Stimulated activated CD4-positive, alpha-beta T cell treated with anti-CD3 and anti-CD28 coated beads, Interleukin-12 subunit alpha, Interleukin-12 subunit beta, amount 100 ng/mL, for 4 hours (primary cell): ENCODE measurements at places on chromosomes 12 and 14.

DNA sequence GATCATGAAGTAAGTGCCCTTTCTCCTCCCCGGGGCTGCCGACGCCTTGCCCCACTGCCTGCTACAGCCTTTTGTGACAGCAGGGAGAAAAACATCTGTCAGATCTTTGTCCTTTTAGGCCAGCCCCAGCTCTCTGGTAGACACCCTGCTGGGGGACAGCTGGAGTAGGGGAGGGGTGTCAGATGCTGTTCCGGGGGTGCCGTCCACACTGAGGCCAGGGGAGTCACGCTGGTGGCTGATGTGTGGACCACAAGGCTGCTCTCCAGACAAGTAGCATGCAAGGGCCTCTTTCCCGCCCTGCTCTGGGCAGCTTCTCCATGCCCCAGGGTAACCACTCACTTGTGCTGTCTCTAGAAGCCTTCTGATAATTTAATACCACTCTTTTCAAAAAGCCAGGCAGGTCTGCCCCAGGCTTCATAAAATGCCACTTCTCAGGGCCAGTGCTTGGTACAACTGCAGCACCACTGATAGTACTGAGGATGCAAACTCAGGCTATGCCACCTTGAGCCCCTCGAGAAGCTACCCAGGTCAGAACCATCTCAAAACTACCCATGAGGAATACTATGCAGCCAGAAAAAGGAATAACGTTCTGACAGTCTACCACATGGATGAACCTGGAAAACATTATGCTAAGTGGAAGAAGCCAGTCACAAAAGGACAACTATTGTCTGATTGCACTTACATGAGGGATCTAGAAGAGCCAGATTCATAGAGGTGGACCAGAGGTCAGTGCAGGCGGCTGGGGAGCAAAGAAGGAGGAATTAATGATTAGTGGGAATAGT lies 66.0 kb upstream of the RIN3 start:
- no peak for DNase-seq

GRCh38 chr12:6684609-6685008 lies 4.6 kb downstream of the ZNF384 start:
- DNase-seq: no peak

DNA sequence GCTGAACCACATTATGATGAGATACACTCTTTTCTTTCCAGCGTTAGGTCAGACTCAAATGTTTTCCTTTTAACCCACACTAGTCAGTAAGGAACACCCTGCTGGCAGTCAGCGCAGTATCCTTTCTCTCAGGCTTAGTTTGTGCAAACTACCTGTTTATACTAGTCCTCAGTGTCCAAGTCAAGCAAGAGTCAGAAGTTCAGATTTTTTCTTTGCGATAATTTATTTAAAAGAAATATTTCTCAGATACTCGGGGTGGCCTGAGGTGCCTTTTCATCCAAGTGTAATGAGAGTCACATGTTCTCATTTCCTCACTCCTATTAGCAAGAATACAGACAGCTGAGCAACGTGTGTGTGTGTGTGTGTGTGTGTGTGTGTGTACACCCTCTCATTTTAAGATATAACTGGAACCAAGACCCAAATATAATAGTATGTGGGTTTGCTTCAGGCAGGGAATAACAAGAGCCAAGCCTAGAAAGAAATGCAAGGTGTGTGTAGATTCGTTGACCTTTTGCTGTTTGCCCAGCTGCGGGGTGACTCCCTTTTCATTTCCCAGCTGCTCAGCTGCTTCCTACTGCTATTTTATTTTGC lies 182.7 kb downstream of the KICS2 start:
- DNase-seq: no peak

DNA sequence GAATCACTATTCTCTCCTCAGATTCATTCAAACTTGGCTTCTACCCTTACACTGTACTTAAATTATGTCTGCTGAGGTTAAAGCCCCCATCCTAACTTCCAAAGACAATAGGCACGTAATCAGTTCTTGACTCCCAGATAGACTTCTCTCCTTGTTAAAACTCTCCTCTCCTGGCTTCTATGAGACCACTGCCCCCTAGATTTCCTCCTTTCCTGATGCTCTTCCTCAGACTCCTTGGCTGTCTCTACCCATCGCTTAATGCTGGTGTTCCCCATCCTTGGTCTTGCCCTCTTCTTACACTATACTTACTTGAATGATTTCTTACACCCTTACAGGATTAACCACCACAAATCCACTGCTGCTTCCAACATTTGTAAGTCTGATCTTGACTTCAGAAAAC lies 32.8 kb downstream of the TC2N start:
- DNase-seq: no peak
